ENCODE measurements at places on chromosomes 13 and 19.

GRCh38 chr13:112756967-112757758 lies 67.3 kb downstream of the ATP11A start:
- DNase-seq: no peak

GRCh38 chr19:35114353-35115176 lies 1.1 kb upstream of the FXYD3 start:
- no peak for DNase-seq

- DNase-seq: no peak
Measured at GRCh38 chr13:40494946-40495620, 171.4 kb downstream of the FOXO1 start.

DNA sequence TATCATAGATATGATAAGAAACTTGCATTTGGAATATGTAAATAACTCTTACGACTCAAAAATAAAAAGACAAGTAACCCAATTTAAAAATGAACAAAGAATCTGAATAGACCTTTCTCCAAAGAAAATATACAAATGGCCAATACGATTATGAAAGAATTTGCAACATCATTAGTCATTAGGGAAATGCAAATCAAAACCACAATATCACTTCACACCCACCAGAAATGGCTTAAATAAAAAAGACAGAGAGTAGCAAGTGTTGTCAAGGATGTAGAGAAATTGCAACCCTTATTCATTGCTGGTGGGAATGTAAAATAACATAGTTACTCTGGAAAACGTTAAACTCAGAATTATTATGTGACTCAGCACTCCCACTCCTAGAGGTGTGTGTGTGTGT lies 226.6 kb upstream of the MAB21L1 start:
- DNase-seq: no peak

Measured in NCI-H446 (cell line).